WTC11 (cell line): ENCODE measurements at places on chromosomes 2 and 18. TPM values are rescaled to one million over a fixed set of nuclear protein-coding genes. Genes with fewer than 3 reads are reported as not detected.
A peak's percentile ranks its signal among the peaks of the same experiment; 100 is the strongest.

GRCh38 chr18:63342206-63342605, 22.6 kb upstream of the BCL2 start:
- peak; percentile 58 for DNase-seq

DNA sequence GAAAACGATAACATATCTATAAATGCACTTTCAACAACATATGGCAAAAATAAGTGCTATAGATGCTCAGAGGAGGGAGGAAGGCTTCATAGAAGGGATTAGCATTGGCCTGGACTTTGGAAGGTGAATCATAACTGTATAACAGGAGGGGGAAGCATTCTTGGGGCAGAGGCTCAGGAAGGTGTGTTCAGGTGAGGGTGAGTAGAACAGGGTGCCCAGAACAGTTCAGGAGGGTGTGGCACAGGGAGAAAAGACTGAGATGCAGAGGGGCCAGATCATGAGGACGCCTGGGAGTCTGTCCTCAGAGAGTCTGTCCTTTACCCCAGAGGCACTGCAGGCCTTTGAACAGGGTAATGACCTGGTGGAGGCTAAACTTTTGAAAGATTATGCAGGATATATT, 29.3 kb upstream of the MEP1B start:
- no peak for DNase-seq

- DNase-seq: no peak
Observed at GRCh38 chr18:48575658-48576456, 37.0 kb downstream of the CTIF start.

GRCh38 chr2:125004106-125004800, 979.2 kb downstream of the CNTNAP5 start:
- no peak for DNase-seq

GRCh38 chr2:36354811-36355150, 797 bp upstream of the CRIM1 start:
- DNase-seq: no peak

DNA sequence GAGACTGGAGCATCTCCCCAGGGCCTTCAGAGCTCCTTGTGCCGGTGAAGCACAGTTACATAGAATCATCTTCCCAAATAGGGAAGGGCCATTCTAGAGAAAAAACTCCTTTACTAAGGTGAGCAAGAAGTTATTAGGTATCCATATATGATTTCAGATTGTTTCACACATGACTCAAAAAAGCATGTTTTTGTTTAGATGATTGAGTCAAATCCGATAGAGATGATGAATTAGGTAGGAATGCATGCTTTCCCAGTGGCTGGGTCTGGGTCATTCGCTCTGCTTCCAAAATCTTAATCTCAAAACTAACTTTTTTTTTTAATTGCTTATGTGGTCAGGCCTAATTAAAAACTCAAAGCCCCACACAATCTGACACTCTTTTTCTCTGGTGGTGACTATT, 3.8 kb downstream of the NT5C1B start:
- no peak for DNase-seq

- DNase-seq: no peak
Observed at GRCh38 chr2:132665401-132666140, 4.4 kb downstream of the LYPD1 start.

- no peak for DNase-seq
Observed at GRCh38 chr2:38600921-38601455, 1.7 kb downstream of the HNRNPLL start.

GRCh38 chr2:58350484-58350883, 109.4 kb upstream of the FANCL start:
- DNase-seq: no peak

GRCh38 chr2:49070716-49071115, 83.6 kb downstream of the FSHR start:
- no peak for DNase-seq

DNA sequence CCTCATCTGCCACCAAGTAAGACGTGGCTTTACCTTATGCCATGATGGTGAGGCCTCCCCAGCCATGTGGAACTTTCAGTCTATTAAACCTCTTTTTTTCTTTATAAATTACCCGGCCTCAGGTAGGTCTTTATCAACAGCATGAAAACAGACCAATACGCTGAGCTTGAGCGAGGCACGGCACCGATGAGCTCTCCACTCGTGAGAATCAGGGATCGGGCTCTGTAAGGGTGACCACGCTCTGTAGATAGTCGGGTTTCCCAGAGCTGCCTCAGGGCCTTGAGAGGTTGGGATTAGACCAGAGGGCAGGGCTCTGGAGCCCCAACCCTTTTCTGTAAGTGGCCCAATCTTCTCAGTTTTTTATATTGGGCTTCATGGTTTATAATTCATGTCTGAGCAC, 360.3 kb upstream of the MYT1L start:
- no peak for DNase-seq

GRCh38 chr2:101679037-101679726, 18.3 kb upstream of the MAP4K4 start:
- no peak for DNase-seq

- no peak for DNase-seq
Observed at GRCh38 chr2:1278861-1279260, 134.4 kb upstream of the TPO start.

DNA sequence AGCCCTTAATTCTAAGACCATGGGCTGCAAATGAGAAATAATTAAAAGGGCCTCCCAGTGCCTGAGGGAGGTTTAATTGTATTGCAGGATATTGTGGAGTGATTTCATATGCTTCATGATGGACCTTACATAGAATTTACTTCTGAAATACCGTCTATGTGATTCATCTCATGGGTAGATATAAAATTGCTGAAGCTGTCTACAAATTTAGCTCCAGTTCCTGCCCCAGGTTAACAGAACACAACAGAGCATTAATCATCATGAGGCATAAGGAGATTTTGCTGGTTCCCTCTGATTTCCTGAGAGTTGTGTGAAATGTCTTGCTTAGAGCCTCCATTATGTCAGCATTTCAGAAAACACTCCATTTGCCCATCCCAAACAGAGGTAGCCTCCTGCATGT, 770 bp downstream of the UPP2 start:
- no peak for DNase-seq

GRCh38 chr2:124755386-124755785, 730.3 kb downstream of the CNTNAP5 start:
- DNase-seq: no peak

DNA sequence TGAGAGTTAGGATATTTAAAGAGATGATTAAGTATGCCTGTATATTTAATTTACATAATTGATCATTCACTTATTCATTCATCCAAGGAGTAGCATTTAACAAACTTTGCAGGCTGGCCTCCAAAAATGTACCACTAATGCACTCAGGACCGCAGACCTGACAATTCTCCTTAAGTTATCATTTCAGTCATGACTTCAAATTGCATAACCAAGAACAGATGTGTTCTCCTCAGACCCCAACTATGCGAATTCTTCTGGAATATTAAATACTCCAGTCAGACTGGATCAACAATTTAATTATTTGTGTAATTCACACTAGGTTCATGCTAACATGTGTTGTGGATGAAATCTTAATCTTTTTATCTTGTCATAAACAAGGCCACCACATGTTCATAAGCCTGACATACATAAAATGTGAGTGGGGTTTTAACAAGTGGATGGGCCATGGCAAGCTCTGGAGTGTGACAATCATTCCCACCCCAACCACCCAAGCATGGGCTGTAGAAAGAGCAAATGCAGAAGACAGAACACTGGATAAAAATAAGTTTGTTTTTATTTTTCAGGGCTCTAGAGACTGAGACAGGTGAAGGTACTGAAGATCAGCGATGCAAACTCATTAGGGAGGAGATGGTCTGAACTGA, 3.2 kb downstream of the REG1B start:
- no peak for DNase-seq

DNA sequence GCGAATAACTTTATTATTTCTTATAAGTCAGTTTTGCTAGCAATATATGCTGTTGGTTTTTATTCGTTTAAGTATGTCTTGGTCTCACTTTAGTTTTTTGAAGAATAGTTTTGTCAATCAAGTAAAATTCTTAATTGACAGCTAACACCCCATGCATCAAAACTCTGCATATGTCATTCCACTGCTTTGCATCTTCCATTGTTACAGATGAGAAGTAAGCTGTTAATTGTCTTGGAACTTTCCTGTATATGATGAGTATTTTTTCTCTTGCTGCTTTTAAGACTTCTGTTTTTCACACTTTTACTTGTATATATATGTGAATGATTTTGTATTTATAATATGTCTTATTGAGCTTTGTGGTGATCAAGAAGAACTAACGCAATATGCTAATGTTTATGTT, 1048.4 kb downstream of the CNTNAP5 start:
- no peak for DNase-seq

GRCh38 chr2:158191076-158191895, 89.6 kb downstream of the UPP2 start:
- no peak for DNase-seq

The MYO3B gene
- 0.44 to 0.62 TPM (median 0.50 TPM) in 3 replicates for total RNA-seq

The CTLA4 gene
- 0.31 to 0.44 TPM in 2 of 3 replicates, not detected in the other for total RNA-seq

The CDH19 gene
- 0.07 to 0.14 TPM in 2 of 3 replicates, not detected in the other for total RNA-seq

The RMDN2 gene
- total RNA-seq: 3.0 to 4.3 TPM (median 3.5 TPM) in 3 replicates

The TMEM247 gene
- total RNA-seq: not detected in 3 replicates

The CARF gene
- total RNA-seq: 3.3 to 6.8 TPM (median 6.6 TPM) in 3 replicates

The PTPRM gene
- 8.6 to 11.1 TPM (median 9.2 TPM) in 3 replicates for total RNA-seq
